Stimulated activated CD8-positive, alpha-beta memory T cell treated with anti-CD3 and anti-CD28 coated beads, Interleukin-7, amount 100 ng/mL, for 4 hours (primary cell): ENCODE measurements at places on chromosomes 11 and 22.

DNA sequence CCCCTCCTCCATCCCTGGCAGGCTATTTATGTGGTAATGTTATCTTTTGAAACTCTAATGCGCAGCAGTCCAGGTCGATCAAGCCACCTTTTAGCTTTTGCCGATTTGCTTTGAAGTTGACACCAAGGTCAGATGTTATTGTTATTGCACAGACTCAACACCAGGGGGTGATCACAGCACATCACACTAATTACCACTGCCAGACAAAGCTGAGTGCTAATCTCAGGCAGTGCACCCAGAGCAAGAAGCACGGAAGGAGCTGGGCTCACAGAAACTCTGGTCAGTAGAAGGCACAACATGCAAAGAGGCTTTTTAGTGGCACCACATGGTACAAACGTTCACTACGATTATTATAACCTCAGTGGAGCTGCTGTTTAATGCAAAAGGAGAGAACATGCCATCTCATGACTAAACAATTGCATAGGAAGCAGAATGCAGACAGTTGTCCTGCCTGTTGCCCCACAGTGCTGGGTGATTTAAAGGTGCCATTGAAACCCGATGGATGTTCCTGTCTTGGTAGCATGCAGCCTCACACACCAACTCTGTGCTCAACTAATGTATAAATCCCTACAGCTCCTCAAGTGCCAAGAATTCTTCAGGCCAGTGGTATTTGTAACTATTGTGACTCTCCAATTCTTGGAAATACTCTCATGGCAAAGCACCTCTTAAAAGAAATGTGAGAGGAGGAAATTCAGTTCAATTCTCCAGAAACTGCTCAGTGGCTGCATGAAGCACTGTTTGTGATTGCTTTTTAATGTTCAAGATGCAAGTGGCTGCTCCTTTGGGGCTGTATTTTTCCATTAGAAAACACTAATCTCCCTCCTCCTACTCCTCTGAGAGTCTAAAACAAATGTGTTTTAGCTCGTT, 353.9 kb upstream of the DDI1 start:
- DNase-seq = peak; percentile 9

GRCh38 chr11:68983801-68984200, 3.0 kb upstream of the MRGPRD start:
- no peak for DNase-seq

DNA sequence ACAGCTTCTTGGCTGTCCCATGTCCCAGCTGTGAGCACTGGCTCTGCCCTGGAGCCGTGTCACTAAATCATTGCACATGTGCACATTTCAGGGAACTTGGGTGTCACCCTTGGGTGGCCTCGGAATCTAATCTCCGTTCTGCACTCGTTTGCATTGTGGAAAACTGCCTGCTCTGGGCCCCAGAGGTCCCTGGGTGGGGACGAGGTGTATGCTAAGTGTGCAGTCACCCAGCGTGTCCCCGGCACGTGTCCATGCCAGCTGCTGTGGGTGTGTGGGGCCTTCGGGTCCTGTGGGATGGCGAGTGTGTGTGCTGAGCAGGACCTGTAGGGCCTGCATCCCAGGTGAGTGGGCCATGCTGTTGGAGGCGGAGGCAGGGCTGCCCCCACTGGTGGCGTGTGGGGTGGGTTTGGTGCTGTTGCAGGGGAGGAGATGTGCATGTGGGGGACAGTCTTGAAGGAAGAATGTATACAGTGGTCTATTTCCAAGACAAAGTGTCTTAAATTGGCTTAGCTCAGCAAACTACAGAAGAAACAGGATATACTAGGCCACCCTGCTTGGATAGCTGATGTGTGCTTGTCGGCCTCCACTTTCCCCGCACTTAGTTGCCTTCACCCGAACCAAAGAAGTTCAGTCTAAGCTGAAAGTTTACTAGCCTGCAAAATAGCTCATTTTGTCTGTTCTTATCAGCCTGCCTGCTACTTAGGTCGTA, 14.6 kb downstream of the TANGO2 start:
- DNase-seq = no peak

DNA sequence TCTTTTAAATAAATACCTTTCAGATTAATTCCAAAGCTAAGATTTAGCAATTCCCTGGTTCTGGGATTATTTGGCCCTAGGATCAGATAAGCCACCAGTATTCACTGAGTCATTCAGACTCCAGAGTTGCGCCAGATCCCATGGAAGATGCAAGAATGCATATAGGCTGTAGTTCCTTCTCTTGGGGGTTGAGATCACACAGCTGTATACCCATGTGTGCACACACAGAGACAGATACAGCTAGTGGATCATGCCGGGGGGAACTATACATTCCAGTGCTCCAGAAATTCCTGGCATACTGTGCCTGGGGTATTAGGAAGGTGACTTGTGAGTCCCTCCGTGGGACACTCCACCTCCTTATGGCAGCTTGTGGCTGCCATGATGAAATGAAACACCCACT, 75.4 kb downstream of the ZBTB16 start:
- no peak for DNase-seq
